ENCODE measurements at places on chromosomes 6 and 20. TPM values are rescaled to one million over a fixed set of nuclear protein-coding genes. Genes with fewer than 3 reads are reported as not detected.

Gene INSM1
- total RNA-seq: not detected

Gene TBX18
- total RNA-seq: not detected

Gene GPR6
- total RNA-seq: not detected

Gene PNPLA1
- total RNA-seq: not detected

Gene ARMC12
- total RNA-seq: 4.6 TPM

Gene TCP11
- 2.0 TPM for total RNA-seq

Gene LHFPL5
- total RNA-seq: 1.0 TPM

Gene PRL
- not detected for total RNA-seq

Gene C6orf47
- total RNA-seq: 12.4 TPM

DNA sequence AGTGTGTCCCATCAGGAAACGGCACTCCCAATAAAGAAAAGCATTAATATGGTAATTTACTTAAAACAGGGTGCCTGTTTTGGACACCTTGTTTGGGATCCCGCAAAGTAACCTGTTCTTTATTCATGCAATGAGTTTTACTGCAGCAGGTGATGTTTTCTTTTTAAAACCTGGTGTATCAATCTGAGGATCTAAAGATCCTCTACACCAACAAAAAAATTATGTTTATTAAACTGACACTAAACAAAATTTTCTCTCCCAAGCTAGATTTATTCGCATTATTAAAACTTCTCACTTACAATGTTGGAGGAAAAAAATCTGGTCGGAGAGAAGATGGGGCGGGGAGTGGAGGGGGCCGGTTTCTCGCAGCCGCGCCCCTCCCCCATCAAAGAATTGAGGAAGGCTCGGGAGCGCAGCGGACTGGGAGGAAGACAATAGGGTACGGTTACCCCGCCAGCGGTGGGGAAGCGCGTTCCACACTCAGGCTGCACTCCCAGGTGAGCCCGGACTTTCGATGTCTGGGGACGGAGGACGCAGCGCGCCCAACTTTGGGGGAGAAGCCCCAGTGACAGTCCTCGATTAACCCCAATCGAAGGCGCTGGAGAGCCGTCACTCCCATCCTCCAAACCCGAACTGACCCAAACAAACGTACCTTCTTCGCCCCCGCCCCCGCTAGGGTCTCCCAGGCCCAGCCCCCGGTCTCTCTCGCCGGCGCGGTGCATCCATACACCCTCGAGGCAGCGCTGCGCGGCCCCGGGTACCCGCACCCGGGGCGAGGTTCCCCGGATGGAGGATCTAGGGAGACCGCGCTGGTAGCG lies 1.3 kb downstream of the CD24 start:
- DNase-seq: peak; percentile 45

- peak; percentile 12 for DNase-seq
Observed at GRCh38 chr6:136846046-136846445, 23.7 kb downstream of the PEX7 start.

- no peak for DNase-seq
Observed at GRCh38 chr6:87279196-87279595, 43.2 kb upstream of the SMIM8 start.

DNA sequence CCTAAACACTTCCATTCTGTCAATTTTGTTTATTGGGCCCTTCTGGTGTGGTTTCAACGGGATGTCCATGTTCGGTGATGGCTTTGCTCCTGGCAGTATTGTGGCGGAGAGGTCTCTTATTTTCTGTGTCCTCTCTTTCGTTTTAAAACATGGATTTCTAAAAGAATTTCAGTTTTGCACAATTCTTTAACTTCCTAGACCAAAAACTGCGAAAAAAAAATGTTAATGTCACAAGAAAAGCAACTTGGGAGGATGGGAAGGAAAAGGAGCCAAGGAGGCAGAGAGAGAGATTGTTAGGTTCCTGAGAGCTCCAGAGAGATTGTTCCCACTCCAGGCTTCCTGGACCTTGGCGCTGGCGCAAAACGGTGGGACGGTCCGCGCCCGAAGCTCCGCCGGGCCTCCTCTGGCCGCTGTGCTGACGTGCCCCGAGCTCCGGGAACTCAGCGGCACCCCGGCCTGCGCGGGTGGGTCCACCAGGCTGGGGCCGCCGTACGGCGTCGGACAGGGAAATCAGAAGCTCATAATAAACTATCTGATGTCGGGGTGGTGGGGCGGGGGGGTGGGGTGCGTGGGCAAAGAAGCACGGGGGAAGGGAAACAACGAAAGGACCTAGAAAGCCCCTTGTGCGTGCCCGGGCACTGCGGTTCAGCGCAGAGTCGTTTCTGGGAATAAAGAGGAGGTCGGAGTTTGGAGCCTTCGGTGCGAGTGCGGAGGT lies 951 bp upstream of the OLIG3 start:
- DNase-seq: no peak

- no peak for DNase-seq
Observed at GRCh38 chr6:169997187-169997929, 245.9 kb downstream of the ERMARD start.

- no peak for DNase-seq
Observed at GRCh38 chr6:126052485-126052884, 66.1 kb downstream of the TRMT11 start.

- DNase-seq: no peak
Observed at GRCh38 chr20:45090481-45090880, 10.4 kb downstream of the KCNS1 start.

DNA sequence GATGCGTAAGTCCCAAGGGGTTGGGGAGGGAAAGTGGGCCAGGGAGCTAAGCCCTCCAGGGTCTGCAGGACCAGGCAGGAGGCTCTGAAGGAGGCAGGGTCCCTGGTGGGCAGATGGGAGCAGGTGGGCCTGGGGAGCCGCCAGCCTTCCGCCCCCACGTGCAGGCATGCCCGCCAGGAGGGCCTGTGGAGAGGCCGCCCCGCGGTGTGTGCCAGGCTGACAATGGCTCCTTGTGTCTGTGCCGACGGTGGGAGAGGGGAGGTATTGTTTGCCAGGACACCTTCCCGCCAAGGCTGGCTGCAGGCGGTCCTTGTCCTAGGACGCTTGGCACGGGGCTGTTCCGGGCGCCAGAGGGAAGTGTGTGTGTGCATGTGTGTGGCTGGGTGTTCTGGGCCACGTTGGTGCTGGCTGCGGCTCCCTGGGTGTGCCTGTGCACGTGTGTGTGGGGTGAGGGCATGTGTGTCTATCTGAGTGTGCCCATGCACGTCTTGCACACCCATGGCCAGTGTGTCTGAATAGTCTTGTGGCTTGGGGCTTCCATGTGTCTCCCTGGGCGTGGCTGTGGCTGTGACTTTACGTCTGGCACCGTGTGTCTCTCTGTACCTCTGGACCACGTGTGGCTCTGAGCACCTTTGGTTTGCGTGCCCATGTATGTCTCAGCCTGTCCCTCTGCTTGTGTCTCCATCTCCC lies 153.0 kb downstream of the CEBPB start:
- DNase-seq: no peak

GRCh38 chr6:16438718-16439591 lies 200.6 kb downstream of the GMPR start:
- DNase-seq: peak; percentile 19

DNA sequence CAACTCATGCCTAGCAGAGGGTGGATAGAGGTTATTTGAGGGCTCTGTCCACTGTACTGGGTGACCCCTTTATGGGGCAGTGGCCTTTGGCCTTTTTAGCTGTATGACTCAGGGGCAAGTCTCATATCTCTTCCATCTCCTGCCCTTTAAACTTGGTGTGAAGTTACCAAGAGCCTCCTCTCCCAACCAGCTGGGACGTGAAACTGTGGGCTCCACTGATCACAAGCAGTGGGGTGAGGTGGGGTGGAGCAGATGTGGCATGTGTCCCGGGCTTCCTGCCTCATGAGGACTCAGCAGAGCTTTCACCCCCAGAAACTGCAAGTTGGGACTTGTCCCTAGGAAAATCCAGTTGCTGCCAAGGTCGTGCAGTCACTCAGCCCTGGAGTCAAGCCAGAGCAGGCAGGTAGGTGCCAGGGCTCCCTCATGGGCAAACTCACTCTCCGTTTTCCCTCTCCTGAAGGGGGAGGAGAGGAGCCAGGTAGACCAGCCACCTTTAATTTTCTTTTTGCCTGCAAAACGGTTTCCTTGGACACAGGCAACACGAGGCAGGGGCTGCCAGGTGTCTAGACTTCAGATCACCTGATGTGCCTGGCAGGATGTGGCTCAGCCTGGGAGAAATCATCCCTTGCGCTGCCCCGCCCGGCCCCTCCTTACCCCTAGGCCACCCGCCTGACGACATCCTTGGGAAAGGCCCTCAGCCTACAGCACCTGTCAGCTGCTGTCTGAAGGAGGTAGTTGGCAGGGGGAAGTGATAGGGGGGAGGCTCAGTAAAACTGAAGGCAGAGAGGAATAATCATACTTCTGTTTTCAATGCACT lies 4.0 kb downstream of the CDKN1A start:
- peak; percentile 89 for DNase-seq

GRCh38 chr6:150992703-150993102 lies 127.2 kb downstream of the MTHFD1L start:
- DNase-seq: no peak

- no peak for DNase-seq
Observed at GRCh38 chr20:63259734-63260460, 5.6 kb upstream of the NKAIN4 start.

- peak; percentile 71 for DNase-seq
Observed at GRCh38 chr20:23446505-23446904, 6.2 kb downstream of the CST11 start.

Measured in Caki2 (cell line).